ENCODE measurements at places on chromosomes 1 and 21. TPM values are rescaled to one million over a fixed set of nuclear protein-coding genes. Genes with fewer than 3 reads are reported as not detected.
A peak's percentile ranks its signal among the peaks of the same experiment; 100 is the strongest.

Gene DENND4B
- polyA plus RNA-seq: 30.8 TPM

Gene SORT1
- polyA plus RNA-seq: 50.9 TPM

Gene PBX1
- 165 TPM for polyA plus RNA-seq

Gene S100A12
- polyA plus RNA-seq: 2.4 TPM

Gene BSND
- 4.2 TPM for polyA plus RNA-seq

GRCh38 chr1:4971666-4972065 lies 317.3 kb downstream of the AJAP1 start:
- no peak for DNase-seq

DNA sequence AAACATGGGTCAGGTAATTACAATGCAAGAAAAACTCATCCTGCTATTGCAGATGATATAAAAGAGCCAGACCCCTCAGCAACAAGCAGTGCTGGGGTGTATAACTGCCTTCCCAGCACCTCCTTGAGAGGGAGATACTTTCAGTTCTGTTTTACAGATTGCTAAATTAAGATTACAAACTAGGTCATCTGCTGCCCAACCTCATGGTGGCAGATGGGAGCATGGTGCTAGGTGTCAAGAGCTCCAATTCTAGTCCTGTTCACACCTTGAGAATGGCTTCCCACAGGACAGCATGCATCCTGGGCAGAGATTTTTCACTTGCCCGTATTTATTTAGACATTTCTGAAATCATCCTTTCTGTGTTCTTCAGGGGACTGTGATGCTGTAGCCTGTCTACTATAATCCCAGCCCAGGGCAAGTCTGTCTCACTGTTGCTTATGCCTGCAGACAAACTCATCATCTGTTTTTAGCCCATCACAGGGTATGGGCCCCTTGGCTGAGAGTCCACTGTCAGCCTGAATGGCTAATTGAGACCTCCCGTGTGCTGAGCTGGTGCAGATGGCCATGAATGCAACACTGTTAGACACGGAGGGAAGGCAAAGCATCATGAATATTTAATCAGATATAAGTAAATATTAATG lies 40.2 kb upstream of the PBX1 start:
- DNase-seq: no peak

DNA sequence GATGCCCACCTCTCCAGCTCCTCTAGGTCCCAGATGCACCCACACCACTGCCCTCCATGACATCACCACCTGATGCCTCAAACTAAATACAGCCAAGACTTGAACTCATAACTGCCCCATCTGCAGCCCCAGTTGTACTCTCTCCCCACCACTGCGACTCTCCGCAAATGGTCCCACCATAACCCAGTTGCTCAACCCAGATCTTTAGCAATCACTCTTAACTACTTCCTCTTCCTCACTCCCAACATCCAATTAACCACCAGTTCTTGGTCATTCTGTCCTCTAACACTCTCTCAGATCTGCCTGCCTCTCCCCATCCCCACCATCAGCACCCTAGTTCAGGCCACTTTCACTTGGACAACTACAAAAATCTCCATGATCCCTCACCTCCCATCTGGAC lies 36.8 kb upstream of the PLA2G2C start:
- no peak for DNase-seq

DNA sequence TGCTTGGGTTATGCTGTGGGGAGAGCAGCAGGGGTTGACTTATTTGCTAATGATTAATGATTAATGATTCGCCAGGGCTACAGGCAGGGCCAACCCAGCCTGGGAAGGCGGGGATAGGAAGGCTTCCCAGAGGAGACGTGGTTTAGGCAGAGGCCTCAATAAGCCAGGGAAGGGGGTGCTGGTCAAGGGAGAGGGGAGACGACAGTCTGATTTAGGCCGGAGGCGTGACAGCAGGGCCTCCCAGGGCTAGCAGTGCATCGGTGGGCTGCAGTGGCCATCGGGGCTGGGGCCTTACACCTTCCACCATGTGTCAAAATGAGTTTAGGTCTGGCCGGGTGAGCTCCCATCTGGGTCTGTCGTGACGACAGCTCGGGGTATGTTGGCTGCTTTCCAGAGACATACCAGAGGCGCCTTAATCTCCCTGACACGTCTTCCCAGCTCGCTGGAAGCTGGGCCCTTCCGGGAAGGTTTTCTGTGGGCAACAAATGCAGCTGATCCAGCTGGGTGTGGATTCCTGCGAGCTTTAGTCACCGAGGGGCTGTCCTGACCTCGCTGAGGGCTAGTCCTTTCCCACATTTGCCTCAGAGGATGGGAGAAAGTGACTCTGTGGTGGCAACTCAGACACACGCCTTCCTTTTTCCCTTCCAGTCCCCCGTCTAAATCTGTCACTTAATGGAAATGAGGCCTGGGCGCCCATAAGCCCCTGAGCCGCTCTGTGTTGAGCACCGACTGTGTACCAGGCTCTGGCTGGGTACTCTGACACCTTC lies 3.7 kb upstream of the SLC1A7 start:
- DNase-seq: peak; percentile 46

DNA sequence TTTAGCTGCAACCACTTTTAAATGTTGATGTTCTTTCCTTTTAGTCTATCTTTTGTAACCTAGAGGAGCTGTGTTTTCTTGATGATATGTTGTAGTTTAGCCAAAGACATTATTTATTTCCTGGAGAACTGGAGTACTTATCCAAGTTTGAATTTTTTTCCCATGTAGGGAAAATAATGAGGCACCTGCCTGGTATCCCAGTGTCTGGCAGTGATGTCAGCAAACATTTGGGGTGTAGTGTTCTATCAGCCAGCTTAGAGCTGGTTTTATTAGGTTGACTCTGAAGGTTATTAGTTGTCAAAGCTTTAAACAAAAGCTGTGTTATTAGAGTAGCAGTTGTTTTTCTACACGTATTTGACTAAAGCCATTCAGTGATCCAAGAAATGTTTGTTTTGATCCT lies 3.2 kb downstream of the CTPS1 start:
- no peak for DNase-seq

- DNase-seq: no peak
These were observed 135.5 kb downstream of the SETD4 start for GRCh38 chr21:35924714-35925301.

DNA sequence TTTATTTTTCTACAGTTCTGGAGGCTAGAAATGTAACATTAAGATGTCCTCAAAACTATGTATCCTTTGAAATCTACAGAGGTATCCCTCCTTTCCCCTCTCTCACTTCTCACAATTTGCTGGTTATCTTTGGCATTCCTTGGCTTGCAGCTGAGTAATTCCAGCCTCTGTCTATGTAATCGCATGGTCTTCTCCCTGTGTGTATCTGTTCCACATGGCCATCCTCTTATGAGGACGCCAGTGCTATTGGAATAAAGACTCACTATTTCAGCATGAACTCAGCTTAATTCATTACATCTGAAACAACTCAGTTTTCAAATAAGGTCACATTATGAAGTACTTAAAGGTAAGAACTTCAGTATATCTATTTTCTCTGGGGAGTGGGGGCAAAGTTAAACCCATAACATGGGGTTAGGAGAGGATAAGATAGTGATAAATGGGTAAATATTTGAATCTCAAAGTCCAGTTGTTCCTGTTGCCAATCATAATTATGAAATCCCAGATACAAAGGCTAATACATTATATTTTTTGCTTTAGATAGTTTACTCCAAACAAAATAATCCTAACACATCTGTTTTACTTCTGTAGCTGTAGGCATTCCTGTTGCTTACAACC lies 1290.8 kb downstream of the NCAM2 start:
- DNase-seq: no peak

DNA sequence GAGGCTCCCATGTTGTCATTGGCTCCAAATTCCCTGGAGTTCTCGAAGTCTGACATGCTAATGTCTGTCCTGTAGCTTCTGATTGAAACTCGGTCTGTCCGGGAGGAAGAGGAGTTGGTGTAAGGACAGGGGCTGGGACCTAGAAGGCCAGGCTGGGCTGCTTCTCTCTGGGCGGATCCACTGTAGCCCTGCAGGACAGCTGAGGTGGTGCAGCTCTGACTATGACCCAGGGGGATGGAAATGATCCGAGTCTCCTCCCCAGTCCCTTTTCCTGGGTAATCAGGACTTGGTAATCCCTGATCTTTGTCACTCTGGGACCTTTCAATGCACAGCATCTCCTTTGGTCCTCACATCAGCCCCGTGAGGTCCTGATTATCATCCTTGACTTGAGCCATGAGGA lies 10.0 kb upstream of the FCMR start:
- DNase-seq: no peak

GRCh38 chr1:160438935-160439334 lies 38.6 kb downstream of the VANGL2 start:
- DNase-seq: no peak

GRCh38 chr1:50605186-50605875 lies 182.1 kb upstream of the DMRTA2 start:
- no peak for DNase-seq

DNA sequence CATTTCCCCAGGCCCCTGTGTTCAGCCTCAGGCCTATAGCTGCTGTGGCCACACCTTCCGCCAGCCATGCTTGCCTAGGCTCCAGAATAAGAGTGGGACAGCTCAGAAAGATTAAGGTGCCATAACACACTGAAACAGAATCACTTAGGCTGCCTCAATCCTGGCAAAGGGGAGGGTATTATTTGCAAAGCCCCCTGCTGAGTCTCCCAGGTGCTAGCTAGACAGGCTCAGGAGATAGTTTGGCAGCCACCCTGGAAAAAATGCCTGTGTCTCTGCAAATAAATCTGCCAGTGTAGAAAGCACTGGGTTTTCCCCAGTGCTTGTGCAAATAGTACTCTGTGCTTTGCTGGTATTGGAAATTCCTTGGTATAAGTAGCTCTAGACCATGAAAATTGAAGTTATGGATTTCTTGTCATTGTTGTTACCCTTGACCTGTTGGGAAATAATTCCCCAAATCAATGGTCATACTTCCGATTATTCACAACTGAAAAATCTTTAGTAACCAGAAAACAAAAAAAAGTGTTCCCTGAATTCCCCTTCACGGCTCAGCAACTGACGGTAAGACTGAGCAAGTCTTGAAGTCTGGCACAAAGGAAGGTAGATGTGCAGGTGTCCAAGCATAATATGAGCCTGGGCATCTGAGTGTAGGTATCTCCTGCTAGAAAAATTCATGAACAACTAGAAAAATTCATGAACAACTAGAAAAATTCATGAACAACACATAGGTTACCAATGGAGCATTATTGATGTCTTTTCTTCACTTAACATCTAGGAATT lies 56.9 kb downstream of the PROX1 start:
- DNase-seq: no peak

GRCh38 chr1:206097381-206097780 lies 19.8 kb downstream of the AVPR1B start:
- no peak for DNase-seq

DNA sequence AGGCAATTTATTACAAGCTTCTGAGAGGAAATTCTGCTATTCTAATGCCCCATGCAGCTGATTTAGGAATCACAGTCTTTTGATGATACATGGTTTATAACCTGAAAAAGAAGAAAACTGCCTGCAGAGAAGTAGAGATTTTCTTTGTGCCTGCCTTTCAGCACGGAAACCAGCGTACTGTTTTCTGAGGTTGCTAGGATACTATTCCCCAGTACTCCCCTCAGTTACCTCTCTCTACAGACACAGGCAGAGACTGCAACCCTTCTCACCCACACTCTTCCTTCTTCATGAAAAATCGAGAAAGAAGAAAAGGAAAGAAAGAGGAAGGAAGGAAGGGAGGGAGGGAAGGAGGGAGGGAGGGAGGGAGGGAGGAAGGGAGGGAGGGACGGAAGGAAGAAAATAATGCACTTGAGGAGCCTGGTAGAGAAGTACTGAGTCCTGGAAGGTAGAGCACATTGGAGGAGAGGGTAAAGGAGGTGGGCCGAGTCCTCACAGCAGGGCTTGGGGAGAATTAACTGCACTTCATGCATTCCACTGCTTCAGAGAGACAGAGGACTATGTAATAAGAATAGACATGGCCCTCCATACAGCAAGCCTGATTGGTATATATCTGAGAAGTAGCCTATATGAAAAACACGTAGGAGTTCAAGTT lies 21.9 kb downstream of the RGS2 start:
- no peak for DNase-seq

All from renal cortex interstitium (tissue), 15 donors.